Keratinocyte (primary cell): ENCODE measurements at places on chromosomes 2 and 18. TPM values are rescaled to one million over a fixed set of nuclear protein-coding genes. Genes with fewer than 3 reads are reported as not detected.
A peak's percentile ranks its signal among the peaks of the same experiment; 100 is the strongest.

The GRHL1 gene
- 2.6 to 15.1 TPM (median 7.8 TPM) in 3 replicates for polyA plus RNA-seq

The GALNT14 gene
- 27.4 to 40.5 TPM (median 34.0 TPM) in 3 replicates for polyA plus RNA-seq

The RTP5 gene
- polyA plus RNA-seq, result not detected in 3 replicates

The TAF1B gene
- polyA plus RNA-seq, result 10.2 to 16.5 TPM (median 13.2 TPM) in 3 replicates

GRCh38 chr2:125398738-125399524, 1257.0 kb upstream of the GYPC start:
- no peaks in the 10 kb centered on the region for H3K27me3 ChIP-seq
- no peaks in the 10 kb centered on the region for H3K4me1 ChIP-seq
- no peaks in the 10 kb centered on the region for H3K36me3 ChIP-seq
- no peak for DNase-seq
- no peak overlapping the region for H3K4me3 ChIP-seq

DNA sequence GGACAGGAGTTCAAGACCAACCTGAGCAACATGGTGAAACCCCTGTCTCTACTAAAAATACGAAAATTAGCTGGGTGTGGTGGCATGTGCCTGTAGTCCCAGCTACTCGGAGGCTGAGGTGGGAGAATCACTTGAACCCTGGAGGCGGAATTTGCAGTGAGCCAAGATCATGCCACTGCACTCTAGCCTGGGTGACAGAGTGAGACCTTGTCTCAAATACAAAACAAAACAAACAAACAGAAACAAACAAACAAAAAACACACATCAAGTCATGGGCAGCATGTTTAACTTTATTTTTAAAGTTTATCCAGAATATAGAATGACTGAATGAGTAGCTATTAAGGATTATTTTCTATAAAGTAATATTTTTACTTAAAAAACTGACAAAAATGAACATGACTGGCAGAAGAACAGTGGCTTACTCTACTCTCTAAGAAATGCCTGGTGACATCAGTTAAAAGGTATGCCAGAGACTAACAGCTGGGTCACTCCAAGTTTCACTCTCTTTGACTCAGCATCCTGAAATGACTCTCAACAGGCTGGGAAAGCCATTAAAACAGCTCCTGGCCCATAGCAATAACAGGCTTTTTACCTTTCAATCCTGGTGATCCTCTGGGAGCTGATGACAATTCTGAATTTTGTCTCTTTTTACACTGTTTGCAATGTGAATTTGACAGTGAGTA, 281.6 kb upstream of the STON1 start:
- H3K4me1 ChIP-seq, result peaks cover 11% of the 10 kb centered on the region
- no peak overlapping the region for H3K4me3 ChIP-seq
- no peaks in the 10 kb centered on the region for H3K36me3 ChIP-seq
- DNase-seq, result peak; percentile 54

- peaks cover 17% of the 10 kb centered on the region for H3K4me1 ChIP-seq
- no peak for DNase-seq
- no peak overlapping the region for H3K27ac ChIP-seq
These were observed 2.2 kb upstream of the SERTAD2 start for GRCh38 chr2:64655873-64656272.

GRCh38 chr2:11326677-11327211, 17.7 kb downstream of the ROCK2 start:
- no peak for DNase-seq
- H3K4me1 ChIP-seq, result peaks cover 8% of the 10 kb centered on the region
- no peak overlapping the region for H3K27ac ChIP-seq
- no peaks in the 10 kb centered on the region for H3K36me3 ChIP-seq

DNA sequence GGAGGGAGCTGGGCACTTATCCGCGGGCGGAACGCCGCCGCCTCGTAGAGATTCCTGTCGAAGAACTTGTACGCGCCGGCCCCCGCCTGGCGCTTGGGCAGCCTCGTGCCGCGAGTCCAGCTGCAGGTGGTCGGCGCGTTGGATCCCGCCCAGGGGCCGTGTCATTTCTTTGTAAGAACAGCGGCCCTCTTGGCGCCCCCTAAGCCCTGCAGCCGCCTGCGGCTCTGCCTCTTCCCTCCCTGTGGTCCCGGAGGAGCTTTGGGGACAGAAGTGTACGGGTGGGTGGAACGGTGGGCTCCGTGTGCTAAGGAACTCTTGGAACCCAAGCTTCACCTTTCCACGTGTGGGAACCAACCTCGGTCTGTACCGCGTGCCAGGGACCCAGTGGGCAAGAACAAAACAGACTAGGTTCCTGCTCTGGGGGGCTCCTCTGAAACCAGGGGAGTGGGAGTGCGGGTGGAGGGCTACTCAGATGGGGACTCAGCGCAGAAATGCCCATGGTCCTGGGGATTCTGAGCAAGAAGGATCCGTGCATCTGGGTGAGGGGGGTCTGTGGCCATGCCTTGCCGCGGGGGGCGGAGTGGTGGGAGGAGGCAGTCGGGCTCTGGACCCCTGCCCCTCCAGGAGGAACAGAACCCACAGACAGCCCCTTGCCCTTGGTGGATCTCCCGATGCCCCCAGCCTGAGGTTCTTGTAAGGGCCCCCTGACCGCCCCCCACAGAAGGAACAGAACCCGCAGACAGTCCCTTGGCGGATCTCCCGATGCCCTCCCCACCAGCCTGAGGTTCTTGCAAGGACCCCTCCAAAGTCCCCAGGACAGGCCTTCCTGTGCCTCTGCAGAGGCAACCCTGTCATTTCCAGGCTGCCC, 1.5 kb downstream of the GPC1 start:
- peaks cover 5% of the 10 kb centered on the region for H3K36me3 ChIP-seq
- DNase-seq, result no peak
- peak overlapping the region; percentile 64 for H3K27ac ChIP-seq
- peak overlapping the region; percentile 69 for H3K4me3 ChIP-seq
- H3K4me1 ChIP-seq, result peaks cover 48% of the 10 kb centered on the region

DNA sequence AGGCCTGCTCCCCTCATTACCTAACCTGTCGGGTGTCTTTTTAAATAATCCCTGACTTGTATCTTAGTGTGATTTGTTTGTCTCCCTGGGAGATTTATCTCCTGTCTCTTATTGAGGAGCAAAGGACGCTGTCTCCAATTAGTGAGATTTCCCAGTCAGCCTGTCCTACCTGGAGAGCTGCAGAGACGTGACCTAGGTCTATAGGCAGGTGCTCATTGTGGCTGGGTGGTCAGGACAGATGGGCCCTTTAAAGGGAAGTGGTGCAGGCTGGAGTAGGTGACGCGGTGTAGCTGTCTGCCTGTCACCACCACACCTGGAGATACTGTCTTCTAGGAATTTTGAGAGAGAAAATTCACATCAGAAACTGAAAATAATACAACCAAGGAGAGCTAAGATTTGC, 28.0 kb downstream of the PLB1 start:
- H3K27me3 ChIP-seq, result peaks cover 10% of the 10 kb centered on the region
- DNase-seq, result no peak
- no peak overlapping the region for H3K4me3 ChIP-seq
- no peak overlapping the region for H3K27ac ChIP-seq
- H3K36me3 ChIP-seq, result no peaks in the 10 kb centered on the region

DNA sequence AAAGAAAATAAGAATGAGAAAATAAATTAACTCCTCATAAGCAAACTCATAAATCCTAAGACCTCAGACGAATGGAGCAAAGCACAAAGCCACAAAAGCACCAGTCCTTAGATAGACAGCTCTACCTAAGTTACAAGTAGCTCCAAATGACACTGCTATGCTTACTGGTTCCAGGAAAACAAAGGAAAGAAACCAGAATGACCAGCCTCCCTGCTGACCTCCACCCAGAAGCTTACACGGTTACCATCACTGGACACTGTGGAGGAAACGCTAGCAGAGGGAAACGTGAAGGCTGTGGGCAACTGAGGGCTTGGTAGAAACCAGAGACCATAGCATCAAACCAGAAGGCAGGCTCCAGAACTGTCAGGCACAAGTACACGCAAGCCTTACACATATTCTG, 67.8 kb downstream of the STK39 start:
- H3K27me3 ChIP-seq, result no peaks in the 10 kb centered on the region
- H3K27ac ChIP-seq, result no peak overlapping the region
- no peak for DNase-seq
- H3K36me3 ChIP-seq, result peaks cover 3% of the 10 kb centered on the region

GRCh38 chr2:33272001-33272400, 204.4 kb upstream of the RASGRP3 start:
- H3K4me1 ChIP-seq, result no peaks in the 10 kb centered on the region
- DNase-seq, result no peak
- H3K27ac ChIP-seq, result no peak overlapping the region

DNA sequence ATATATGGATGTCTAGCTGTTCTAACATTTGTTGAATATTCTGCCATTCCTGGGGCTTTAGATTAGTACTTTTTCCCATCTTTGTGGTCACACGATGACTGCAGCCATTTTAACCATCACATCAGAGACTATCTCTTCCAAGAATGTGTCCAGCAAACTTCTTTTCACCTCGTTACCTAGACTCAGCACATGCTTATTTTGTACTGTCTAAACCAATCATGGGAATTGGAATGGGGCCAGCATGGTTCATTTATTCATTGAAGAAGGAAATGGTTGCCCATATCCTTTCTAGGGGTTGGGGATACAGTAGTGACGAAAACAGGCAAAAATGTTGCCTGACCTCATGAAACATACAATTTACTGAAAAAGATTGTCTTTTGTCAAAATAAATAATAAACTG, 2.5 kb upstream of the VRK2 start:
- H3K4me3 ChIP-seq, result no peak overlapping the region
- DNase-seq, result no peak
- H3K36me3 ChIP-seq, result no peaks in the 10 kb centered on the region
- no peak overlapping the region for H3K27ac ChIP-seq
- peaks cover 36% of the 10 kb centered on the region for H3K4me1 ChIP-seq
- no peaks in the 10 kb centered on the region for H3K27me3 ChIP-seq

DNA sequence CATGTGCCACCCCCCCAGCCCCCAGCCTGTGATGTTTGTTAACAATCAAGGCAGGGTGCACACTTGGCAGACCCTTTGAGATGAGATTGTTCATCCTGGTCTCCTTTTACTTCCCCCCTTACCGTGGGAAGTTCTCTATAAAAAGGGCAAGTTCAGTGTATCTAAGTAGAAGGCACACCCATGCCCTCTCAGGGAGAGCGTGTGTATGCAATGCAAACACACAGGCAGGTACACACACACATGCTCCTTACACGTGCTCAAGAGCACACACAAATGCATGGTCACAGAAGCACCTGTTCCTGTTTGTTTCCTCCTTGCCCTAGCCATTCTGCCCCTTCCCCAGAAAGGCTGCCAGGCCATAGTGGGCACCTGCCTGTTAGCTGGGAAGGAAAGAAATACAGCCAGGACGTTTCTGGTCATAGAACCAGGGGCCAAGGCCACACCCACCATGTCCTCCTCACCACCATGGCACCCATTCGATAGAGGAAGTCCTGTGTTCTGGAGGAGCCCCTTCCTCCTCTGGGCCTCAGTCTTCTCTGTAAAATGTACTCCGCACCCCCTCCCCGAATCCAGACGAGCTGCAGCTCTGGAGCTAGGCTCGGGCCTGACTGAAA, 3.1 kb downstream of the ATOH8 start:
- H3K4me1 ChIP-seq, result peaks cover 8% of the 10 kb centered on the region
- no peaks in the 10 kb centered on the region for H3K36me3 ChIP-seq
- no peak overlapping the region for H3K4me3 ChIP-seq
- H3K27me3 ChIP-seq, result peaks cover 79% of the 10 kb centered on the region

DNA sequence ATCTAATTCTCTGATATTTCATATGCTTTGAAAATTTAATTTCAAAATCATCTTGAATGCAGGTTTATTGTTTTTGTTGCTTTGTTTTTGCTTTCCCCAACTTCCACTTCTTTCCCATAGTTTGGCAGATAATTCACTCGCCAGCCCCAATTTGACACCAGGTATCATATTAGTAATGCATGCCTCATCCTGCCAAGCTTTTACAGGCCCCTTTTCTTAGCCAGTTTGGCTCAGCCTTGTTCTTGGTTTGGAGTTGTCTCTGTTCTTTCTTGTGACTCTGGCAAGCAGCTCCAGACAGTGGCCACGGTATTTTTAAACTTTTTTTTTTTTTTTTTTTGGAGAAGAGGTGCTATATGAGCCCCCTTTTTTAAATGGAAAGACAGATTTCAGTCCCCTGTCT, 65.3 kb downstream of the PMS1 start:
- no peak overlapping the region for H3K27ac ChIP-seq
- no peaks in the 10 kb centered on the region for H3K36me3 ChIP-seq
- H3K4me3 ChIP-seq, result no peak overlapping the region
- peak; percentile 0 for DNase-seq

DNA sequence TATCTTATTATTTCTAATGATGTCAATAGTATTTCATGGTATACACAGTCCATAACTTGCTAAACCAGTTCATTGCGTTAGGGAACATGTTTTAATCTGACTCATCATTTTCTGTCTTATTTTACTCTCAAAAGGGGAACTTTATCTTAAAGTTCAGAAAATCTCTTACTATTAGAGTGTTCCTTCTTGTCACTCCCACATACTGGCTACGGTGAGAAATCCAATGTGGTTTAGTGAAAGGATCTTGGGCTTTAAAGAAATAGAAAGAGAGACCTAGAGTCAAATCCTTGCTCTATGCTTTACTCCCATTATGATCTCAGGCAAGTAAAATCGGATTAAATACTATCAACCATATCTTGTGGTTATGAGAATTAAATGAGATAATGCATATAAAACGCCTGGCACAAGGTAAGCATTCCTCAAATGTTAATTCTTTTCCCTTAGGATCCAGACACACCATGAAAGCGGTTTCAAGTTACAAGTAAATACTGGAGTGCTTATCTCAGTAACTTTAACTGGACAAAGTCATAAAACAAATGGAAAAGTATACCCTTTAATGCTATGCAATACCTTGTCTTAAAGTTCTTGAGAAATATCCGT, 576.0 kb downstream of the ARHGAP15 start:
- no peak for DNase-seq
- H3K27ac ChIP-seq, result peak overlapping the region; percentile 43
- H3K4me3 ChIP-seq, result no peak overlapping the region
- no peaks in the 10 kb centered on the region for H3K36me3 ChIP-seq

DNA sequence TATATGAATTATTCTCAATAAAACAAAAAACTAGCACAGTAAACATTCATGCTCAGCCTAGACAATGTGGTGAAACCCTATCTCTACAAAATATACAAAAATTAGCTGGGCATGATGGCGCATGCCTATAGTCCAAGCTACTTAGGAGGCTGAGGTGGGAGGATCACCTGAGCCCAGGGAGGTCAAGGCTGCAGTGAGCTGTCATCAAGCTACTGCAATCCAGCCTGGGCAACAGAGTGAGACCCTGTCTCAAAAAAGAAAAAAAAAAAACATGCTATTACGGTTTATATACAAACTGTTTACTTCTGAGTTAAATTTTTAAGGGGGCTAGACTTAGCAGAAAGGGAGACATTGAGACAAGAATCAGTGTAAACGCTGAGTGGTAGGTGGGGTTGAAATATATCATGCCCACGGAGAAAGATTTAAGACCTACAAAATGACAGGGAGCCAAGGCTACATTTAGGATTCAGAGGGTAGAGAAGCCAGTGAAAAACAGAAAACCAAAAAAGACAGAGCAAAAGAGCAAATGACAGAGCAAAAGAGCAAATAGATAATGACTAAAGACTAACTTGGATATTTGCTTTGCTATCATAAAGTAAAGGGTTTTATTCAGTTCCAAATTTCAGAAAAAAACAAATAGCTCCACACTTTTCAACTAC, 7.5 kb downstream of the TTC32 start:
- H3K27me3 ChIP-seq, result no peaks in the 10 kb centered on the region
- H3K36me3 ChIP-seq, result no peaks in the 10 kb centered on the region
- no peak overlapping the region for H3K27ac ChIP-seq
- H3K4me1 ChIP-seq, result peaks cover 7% of the 10 kb centered on the region
- DNase-seq, result no peak
